ENCODE measurements at places on chromosomes 6 and 20.

GRCh38 chr6:86010915-86011786 is 368.5 kb upstream of the SYNCRIP start:
- DNase-seq, result no peak

DNA sequence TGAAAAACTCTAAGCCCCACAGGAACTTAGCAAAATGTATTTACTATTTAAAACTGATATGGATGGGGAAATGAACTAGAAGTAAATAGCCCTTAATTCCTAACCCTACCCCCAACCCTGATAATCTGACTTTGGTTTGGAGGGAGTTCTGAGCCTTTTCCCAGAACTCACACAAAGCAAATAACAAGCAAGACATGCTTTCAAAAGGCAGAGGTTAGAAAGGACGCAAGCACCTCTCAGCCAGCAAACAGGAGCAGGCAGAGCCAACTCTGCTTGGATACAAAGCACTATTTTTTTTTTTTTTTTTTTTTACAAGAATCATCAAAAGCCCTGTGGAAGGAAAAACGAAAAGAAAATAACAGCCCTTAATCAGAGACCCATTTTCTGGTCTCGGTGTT is 58.7 kb downstream of the SLC22A23 start:
- no peak for DNase-seq

DNA sequence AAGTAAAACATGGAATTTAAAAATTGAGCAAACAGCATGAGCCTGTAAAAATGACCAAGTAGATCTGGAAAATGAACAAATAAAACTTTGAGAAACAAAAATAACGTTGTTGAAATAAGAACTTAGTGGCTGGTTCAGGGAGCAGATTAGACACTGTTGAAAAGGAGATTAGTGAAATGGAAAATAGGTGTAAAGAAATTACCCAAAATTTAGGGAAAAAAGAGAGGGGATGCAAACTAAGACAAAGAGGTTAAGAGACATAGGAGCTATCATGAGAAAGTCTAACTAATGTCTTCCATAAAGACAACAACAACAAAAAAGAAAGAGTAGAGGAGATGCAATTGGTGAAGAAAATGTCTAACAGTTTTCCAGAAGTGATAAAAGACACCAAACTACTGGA is 29.0 kb downstream of the APCDD1L start:
- no peak for DNase-seq

DNA sequence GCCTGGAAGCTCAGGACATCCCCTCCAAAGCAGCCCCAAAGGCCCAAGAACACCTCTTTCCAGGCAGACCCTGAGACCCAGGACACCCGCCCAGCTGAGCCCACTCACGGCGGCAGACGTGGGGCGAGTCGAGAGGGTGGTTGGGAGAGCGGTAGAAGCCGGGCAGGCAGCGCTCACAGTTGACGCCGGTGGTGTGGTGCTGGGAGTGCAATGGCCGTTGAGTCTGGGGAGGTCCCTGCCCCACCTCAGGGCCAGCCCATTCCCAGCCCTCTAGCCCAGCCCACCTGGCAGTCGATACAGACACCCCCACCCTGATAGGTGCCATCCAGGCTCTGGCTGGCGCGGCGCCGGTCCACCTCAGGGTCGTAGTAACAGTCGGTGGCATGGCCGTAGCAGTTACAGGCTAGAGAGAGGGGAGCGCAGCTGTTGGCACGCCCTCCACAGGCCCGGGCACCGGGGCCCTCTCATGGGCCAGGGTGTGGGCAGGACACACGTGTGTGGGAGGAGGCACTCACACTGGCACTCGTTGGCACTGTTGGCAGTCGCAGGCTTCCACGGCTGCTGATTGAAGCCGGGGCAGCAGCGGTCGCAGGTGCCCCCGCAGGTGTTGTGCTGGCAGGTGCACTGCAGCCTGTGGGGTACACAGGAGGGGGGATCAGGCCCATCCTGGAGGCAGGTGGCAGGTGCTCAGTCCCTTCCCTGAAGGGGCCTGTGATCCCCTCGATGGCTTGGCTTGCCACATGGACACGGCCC is 20.5 kb downstream of the LAMA5 start:
- no peak for DNase-seq

DNA sequence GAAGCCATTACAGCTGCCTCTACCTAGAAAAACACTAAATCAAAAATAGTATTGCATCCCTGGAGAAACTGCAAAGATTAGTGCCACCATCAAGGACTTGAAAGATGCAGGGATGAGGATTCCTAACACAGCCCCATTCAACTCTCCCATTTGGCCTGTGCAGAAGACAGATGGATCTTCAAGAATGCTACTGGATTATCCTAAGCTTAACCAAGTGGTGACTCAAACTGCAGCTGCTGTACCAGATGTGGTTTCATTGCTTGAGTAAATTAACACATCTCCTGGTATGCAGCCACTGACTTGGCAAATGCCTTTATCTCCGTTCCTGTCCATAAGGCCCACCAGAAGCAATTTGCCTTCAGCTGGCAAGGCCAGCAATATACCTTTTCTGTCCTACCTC is 117.4 kb downstream of the TBC1D32 start:
- no peak for DNase-seq

- DNase-seq, result no peak
Measured at GRCh38 chr20:16553684-16554083, 19.6 kb downstream of the KIF16B start.

All from stimulated activated CD4-positive, alpha-beta T cell treated with anti-CD3 and anti-CD28 coated beads, Interleukin-2, amount 100 ng/mL, for 4 hours (primary cell).